Osteoblast (primary cell): ENCODE measurements at places on chromosomes 1 and 21. TPM values are rescaled to one million over a fixed set of nuclear protein-coding genes. Genes with fewer than 3 reads are reported as not detected.

The MPL gene
- total RNA-seq: not detected in 2 replicates

The OPRD1 gene
- not detected in 2 replicates for total RNA-seq

The TSPEAR gene
- total RNA-seq: not detected in 2 replicates

The SLAMF6 gene
- not detected in 2 replicates for total RNA-seq

The ZNF695 gene
- 0.72 and 1.2 TPM in 2 replicates for total RNA-seq

The DUSP12 gene
- 20.6 and 32.1 TPM in 2 replicates for total RNA-seq

The CEP85 gene
- 8.0 and 9.1 TPM in 2 replicates for total RNA-seq

The CD247 gene
- total RNA-seq: not detected in 2 replicates

The C1orf87 gene
- total RNA-seq: not detected in 2 replicates

The LMOD1 gene
- 17.1 and 21.7 TPM in 2 replicates for total RNA-seq

The PLA2G2F gene
- not detected in 2 replicates for total RNA-seq

The LAX1 gene
- total RNA-seq: 0.29 TPM in 1 of 2 replicates, not detected in the other

DNA sequence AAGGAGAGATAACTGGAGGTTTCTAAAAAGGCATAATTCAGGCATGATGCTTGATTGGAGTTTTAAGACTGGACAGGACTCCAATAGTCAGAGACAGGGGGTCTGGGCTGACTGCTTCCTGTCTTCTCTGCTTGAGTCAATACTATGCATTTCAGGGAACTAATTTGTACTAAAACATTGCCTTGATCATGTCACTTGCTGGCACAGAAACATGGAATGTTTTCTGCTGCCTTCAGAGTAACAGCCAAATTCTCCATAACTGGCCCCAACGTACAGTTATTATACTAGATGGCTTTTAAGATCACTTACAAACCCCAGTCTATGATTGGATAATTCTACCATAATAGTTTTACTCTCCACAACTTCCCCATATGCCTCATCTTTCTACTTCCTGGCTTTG is 247.0 kb downstream of the DNM3 start:
- DNase-seq: no peak

GRCh38 chr21:16125274-16125673 is 395.5 kb downstream of the USP25 start:
- no peak for DNase-seq

DNA sequence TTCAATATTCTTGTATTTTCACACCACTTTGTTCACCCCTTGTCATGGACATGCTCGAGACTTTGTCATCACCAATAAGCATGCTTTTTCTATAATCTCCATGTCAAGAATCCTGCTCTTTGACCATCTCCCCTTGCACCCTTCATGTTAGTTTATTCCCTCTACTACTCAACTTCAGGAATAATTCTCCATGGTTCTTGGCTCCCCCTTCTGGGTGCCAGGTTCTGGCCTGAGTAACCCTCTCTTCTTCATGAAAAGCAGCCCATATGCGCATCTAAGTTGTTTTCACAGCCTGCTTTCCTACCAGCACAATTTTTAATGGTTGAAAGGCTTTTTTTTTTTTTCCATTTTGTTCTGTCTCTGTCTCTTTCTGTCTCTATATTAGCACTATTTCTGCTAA is 160.7 kb downstream of the LEPR start:
- no peak for DNase-seq

DNA sequence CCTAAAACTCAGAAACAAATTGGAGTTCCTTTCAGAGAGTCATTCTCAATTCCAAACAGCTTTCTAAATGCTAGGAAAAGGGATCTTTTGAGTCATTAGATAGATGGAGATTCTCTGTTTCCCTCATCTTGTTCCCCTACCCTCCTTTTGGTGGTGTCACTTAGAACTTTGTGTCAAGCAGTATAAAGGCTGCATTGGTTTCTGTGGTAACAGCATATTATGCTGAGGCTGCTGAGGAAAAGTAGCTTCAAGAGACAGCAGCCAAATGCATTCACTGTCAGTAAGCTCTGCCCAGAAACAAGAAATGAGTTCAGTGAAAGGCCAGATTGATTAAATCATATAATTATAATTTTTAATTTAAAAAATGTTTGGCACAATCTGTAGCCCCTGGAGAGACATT is 144.1 kb downstream of the LRRC40 start:
- DNase-seq: no peak

GRCh38 chr1:33312413-33312749 is 8.5 kb downstream of the A3GALT2 start:
- peak; percentile 56 for DNase-seq

DNA sequence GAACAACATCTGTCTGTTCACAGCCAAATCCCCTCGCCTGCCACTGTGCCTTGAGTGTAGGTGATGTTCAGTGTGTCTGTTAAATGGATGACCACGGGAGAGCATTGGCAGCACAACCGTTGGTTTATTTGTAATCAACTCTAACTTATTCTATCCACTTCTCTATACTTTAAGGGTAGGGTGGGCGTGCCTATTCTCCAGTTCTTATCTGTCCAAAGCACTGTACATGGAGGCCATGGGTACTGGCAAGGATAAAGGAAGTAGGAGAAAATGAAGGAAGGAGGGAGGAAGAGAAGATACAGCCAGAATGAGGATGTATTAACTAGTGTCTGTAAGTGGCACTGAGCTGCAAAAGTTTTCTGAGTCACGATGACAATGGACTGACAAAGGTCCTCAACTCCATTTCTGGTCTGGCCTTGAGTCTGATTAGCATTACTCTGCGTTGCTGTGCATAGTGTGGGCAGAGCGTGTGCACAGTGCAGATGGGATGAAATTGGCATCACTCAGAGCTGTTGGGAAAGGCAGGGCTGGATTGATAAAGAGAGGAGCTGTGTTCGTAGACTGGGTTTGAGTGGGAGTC is 7.1 kb downstream of the RHOU start:
- no peak for DNase-seq

- no peak for DNase-seq
Observed at GRCh38 chr1:55107101-55107500, 67.8 kb downstream of the PCSK9 start.

DNA sequence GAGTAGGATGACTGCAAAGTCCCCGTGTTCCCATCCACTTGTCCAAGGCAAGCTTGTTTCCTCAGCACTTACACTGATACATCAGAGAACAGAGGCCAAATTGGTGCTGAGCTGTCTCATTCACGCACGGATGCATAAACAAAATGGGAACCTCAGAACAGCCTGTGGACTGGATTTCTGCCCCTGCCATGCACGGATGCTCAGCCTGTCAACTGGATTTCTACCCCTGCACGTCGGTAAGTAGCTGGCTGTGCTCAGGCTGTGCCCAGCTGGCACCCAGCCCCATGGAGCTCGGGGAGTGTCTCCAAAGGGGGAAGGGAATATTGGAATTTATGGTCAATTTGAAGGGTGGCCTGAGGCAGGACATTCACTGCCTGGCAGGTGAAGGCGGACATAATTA is 40.8 kb upstream of the TMPRSS2 start:
- no peak for DNase-seq

DNA sequence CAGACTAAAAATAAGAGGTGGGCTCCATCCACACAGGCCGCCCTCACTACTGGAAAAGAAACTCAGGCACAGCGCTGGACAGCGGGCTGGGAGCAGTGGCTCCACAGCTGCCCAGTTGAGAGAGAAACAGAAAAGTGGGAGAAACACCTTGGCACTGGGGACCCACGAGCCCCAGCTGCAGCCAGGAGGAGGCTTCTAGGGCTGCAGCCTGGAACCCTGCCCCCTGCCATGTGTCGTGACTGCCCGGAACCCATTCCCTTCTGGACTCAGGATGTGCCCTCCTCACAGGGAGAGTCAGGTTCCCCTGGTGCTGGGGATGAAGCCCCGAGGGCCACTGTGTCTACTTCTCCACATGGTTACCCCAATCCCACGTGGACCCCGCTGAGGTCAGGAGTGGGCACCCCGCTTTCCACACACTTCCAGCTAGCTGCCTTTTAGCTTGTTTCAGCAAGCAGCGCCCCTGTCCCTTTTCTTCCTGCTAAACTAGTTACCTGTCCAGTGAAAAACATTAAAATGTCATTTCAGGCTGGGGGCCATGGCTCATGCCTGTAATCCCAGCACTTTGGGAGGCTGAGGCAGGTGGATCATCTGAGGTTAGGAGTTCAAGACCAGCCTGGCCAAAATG is 35.9 kb downstream of the PARP1 start:
- DNase-seq: no peak

DNA sequence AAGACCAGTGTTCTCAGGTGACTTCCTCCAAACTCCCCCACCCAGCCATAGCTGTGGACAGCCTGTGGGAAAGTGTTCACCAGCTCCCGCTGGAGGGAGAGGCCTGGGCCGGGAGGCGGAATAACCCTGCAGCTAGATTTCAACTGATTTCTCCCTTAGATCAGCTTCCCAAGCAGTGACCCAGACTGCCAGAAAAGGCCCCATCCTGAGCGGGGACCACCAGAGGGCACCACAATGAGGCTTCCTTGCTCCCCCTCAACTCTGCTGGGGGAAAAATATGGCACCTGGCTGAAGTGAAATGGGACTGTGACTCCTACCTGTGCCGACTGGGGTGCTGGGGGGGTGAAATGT is 50.8 kb downstream of the RHBG start:
- peak; percentile 77 for DNase-seq

DNA sequence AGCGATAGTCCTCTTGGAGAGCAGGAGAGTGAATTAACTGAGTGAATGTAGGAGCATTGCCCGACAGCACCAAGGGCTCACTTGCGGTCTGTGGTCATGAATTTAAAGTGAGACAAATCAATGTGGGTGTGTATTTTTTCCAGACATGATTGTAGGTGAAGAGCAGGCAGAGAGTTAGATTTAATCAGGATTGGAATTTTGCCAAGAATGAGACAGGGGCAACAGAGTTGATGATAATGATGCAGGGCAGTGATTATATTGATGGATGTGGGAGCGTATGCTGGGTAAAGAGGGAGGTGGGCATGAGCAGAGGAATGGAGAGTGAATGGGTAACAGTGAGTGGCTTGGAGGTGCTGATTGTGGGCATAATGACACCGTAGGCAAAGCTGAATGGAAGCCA is 20.0 kb upstream of the SYT6 start:
- no peak for DNase-seq

GRCh38 chr1:25467193-25467592 is 36.5 kb downstream of the MACO1 start:
- DNase-seq: no peak
